ENCODE measurements at places on chromosomes 6 and 20.

GRCh38 chr6:150030611-150031010 lies 5.3 kb upstream of the RAET1L start:
- no peak for DNase-seq

- DNase-seq: peak; percentile 26
Measured at GRCh38 chr6:56953597-56954402, 1.1 kb upstream of the BEND6 start.

GRCh38 chr6:87183687-87184086 lies 28.3 kb downstream of the ZNF292 start:
- no peak for DNase-seq

DNA sequence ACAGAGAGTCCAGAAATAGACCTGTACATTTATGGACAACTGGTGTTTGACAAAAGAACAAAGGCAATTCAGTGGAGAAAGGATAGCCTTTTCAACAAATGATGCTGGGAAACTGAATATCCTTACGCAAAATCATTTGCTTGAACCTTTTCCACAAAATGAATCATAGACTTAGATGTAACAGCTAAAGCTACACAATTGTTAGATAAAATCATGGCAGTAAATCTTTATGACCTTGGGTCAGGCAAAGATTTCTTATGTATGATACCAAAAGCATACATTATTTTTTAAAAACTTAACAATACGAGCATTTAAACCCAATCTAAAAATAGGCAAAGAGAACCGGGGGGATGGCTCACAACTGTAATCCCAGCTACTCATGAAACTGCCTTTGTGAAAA lies 73.5 kb upstream of the DST start:
- no peak for DNase-seq

DNA sequence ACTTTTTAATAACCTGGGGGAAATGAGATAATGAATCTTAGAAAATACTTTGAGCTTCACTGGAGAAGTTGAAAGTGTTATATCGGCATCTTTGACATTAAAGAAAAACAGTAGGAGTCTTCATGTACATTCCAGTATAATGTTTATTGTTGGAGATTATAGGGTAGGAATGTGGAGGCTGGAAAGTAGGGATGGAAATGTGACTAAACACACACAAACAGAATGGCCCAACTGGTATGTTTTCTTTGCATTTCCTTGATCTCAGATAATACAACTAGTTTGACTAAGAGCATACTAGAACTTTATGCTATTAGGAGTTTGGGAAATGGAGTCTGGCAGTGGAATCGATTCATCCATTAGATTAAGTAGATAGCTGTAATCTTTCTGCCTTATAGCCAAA lies 10.1 kb upstream of the BAG2 start:
- no peak for DNase-seq

DNA sequence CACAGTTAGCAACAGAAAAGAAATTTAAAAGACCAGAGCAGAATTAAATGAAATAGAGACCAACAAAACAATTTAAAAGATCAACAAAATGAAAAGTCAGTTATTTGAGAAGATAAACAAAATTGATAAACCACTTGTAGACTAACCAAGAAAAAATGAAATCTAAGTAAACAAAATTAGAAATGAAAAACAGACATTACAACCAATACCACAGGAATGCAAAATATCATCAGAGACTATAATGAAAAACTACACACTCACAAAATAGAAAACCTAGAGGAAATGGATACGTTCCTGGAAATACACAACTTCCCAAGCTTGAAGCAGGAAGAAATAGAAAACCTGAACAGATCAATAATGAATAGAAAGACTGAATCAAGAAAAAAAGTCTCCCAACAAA lies 97.8 kb downstream of the WDR27 start:
- no peak for DNase-seq

GRCh38 chr6:38552121-38552520 lies 87.6 kb downstream of the BTBD9 start:
- no peak for DNase-seq

- DNase-seq: no peak
Measured at GRCh38 chr20:49981218-49982071, 1.3 kb upstream of the SNAI1 start.

- no peak for DNase-seq
Measured at GRCh38 chr20:23017516-23017915, 17.6 kb upstream of the SSTR4 start.

DNA sequence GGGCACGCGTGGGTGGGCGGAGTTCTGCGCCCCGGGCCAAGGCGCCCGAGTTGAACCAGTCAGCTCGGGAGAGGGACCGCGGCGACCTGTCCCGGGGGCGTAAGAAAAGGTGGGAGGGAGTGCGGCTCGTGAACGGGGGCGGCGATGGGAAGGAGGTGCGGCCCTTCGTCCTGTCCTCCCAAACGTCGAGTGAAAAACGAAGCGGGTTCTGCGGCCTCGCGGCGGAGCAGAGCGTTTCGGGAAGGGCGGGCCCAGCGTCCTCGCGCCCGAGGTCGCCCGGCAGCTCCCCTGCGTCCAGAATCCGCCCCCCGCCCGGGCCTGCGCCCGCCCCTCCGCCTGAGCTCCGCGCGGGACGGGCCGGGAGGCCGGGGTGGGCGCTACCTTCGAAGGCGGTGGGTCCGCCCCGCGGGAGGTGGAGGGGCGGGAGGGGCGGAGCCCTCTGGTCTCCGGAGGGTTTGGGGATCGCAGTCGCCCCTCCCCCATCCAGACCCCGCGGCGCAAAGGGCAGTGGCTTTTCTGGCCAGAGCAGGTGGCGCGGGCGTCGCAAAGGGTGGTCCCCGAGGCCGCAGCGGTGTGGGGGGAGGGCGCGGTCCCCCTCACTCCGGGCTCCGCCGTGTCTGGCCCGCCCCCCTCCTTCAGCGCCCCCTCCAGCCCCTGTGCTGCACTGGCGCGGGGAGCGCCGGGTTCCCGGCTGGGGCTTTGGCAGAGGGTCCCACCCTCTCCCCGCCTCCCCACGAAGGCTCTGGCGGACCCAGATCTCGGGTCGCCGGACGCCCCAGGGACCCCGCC lies 838 bp downstream of the STMN3 start:
- peak; percentile 20 for DNase-seq

- DNase-seq: no peak
Measured at GRCh38 chr6:28497306-28497705, 18.3 kb downstream of the GPX6 start.

DNA sequence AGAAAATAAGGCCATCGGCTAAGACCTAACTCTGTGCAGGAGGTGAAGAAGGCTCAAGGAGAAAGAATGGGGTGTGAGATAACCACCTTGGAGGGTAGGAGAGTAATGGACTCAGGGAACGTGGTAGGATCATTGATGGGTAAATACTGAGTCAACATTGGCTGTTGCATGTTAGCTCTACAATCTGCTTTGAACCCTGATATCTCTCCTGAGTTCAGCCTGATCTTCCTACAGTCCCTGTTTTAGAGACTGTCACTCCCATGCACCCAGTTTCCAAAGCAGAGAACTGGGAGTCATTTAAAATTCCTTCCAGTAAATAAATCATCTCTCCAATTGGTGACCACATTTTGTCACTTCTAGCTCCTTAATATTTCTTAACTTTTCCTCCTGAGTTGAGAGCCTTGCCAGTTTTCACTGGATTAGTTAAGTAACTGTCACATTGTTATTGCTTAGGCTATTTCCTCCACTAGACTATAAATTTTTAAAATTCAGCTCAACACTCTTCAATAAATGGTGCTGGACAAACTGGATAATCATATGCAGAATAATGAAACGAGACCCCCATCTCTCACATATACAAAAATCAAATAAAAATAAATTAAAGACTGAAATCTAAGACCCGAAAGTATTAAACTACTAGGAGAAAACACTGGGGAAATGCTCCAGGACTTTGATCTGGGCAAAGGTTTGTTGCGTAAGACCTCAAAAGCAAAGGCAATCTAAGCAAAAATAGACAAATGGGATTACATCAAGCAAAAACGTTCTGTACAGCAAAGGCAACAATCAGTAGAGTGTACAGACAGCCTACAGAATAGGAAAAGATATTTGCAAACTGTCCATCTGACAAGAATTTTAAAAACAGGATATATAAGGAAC lies 138.9 kb upstream of the TMEM170B start:
- no peak for DNase-seq

- peak; percentile 74 for DNase-seq
Measured at GRCh38 chr6:52724406-52725121, 38.7 kb downstream of the GSTA2 start.

GRCh38 chr6:154484942-154485341 lies 25.5 kb downstream of the CNKSR3 start:
- DNase-seq: no peak

DNA sequence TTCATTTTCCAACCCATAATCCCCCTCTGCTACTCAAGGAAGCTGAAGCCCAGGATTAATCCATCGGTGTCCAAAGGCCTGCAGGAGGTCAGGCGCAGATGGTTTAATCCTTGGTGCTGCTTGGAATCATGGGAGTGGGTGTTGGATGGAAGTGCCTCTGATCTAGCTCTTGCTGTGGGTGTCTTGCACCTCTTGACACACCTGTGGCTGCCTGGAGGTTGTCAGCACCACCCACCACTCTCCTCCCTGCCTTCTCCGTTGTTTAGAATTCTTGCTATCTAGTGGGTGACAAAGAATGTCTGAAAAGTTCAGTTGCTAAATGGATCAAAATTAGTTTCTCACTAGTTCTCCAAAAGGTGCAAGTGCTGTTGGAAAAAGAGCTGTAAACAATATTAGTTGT lies 1074.4 kb upstream of the FLRT3 start:
- no peak for DNase-seq

DNA sequence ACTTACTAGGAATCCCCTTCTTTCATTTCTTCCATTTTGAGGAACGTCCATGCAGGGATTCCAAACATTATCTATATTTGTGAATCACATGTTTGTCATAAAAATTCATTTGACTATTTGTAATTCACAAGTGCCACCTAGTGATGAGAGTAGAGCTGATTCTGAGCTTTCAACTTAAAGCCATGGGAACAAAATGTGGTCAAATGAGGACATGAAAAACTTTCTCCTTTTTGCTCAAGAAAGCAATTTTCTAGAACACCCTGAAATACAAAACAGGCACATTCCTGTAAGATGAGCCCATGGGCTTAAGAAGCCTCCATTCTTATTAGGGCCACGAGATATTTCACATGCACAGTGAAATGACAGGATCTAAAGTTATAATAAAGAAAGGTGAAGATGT lies 12.3 kb downstream of the MAP3K7 start:
- DNase-seq: no peak

DNA sequence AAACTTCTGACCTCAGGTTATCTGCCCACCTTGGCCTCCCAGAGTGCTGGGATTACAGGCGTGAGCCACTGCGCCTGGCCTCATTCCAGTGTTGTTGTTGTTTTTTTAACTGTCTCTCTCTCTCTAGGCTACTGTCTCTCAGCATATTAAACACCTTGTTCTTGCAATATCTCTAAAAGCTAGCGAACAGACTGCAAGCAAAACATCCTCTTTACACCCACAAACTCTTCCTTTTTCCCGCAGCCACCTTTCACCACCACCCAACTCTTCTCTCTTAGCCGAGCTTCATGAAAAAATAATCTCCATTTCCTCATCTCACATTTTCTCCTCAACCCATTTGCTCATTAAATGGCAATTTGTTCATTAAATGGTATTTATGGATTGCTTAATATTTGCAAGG lies 45.5 kb downstream of the SGK1 start:
- DNase-seq: no peak

DNA sequence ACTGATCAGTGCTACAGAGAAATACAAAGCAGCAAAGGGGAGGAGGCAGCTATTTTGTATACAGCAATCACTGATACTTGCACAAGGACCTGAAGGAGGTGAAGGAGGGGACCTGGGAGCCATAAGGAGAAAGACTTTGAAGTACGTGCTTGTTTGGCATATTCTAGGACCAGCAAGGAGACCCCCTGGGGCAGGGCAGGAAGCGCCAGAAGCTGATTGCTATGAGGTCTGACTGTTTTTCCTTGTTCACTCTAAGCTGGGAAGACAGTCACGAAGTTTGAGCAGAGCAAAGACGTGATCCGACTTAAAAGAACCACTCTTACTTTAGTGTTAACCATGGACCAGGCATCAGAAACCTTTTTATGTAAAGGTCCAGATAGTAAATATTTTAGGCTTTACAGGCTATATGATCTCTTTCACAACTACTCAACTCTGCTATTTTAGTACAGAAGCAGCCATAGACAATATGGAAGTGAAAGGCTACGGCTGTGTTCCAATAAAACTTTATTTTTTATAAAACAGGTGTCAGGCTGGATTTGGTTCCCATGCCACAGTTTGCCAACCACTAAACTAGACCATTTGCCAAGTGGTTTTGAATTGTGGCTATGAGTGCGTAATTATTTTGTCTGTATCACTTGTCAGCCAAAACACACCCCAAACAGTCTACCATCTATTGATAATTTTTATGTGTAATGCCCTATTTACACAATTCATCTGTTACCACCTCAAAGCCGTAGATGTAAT lies 217.9 kb downstream of the PRL start:
- no peak for DNase-seq

DNA sequence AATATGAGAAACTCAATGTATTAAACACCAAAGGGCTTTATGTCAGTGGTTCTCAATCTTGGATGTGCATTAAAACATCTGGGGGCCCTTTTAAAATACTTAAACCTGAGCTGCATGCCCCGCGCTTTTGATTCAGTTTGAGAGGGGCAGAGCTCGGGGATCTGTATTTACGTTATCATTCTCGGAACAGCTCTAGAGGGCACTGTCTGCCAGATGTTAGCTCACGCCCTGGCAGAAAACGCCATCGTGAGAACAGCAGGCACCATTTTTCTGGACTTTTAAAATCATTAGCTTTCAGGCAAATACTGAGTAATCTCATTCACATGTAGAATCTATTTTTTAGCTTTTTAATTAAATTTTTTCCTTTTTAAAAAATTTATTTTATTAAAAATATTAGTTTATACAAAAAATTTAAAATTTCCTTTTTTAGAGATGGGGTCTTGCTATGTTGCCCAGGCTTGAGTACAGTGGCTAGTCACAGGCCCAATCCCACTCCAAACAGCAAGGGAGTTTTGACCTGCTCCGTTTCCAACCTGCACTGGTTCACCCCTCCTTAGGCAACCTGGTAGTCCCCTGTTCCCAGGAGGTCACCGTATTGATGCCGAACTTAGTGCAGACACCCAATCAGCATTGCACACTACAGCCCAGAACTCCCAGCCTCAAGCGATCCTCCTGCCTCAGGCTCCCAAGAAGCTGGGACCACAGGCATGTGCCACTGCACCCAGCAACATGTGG lies 30.0 kb upstream of the ZNF133 start:
- DNase-seq: no peak

DNA sequence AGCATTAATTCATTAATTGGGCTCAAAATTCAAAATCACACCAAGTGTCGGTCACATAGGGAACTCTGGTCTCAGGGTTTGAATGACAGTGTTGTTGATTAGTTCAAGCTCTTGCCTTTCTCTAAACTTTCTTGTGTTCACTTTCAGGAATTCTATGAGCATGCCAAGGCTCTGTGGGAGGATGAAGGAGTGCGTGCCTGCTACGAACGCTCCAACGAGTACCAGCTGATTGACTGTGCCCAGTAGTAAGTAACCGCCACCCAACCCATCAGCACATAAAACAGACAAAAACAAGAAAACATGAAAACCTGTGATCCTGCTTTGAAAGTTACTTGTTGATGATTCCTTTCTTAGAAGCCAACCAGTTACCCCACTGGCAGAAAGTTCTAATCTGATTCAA lies 52.7 kb downstream of the GNAS start:
- DNase-seq: no peak

Measured in erythroblast (primary cell).